ENCODE measurements at places on chromosomes 12 and 14. TPM values are rescaled to one million over a fixed set of nuclear protein-coding genes. Genes with fewer than 3 reads are reported as not detected.

DNA sequence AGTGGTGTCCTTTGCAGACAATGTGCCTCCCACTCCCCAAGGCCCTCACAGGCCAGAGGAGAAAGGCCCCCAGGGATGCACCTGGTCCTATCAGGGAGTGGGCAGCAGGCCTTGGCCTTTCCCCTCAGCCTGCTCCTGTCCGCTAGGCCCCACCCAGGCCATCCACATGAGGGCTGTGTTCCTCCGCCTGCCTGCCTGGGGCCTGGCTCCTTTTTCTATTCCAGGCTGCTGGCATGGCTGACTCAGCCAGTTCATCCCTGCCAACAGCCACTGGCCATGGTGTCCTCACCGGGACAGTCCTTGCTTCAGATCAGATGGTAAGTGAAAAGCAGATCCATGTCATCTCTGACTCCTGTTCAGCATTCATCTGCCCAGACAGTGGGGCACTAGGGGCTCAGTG lies 13.4 kb downstream of the ISM2 start:
- H3K4me1 ChIP-seq: no peaks in the 10 kb centered on the region
- H3K27me3 ChIP-seq: no peaks in the 10 kb centered on the region
- DNase-seq: no peak
- no peak overlapping the region for H3K4me3 ChIP-seq
- no peak overlapping the region for H3K27ac ChIP-seq

DNA sequence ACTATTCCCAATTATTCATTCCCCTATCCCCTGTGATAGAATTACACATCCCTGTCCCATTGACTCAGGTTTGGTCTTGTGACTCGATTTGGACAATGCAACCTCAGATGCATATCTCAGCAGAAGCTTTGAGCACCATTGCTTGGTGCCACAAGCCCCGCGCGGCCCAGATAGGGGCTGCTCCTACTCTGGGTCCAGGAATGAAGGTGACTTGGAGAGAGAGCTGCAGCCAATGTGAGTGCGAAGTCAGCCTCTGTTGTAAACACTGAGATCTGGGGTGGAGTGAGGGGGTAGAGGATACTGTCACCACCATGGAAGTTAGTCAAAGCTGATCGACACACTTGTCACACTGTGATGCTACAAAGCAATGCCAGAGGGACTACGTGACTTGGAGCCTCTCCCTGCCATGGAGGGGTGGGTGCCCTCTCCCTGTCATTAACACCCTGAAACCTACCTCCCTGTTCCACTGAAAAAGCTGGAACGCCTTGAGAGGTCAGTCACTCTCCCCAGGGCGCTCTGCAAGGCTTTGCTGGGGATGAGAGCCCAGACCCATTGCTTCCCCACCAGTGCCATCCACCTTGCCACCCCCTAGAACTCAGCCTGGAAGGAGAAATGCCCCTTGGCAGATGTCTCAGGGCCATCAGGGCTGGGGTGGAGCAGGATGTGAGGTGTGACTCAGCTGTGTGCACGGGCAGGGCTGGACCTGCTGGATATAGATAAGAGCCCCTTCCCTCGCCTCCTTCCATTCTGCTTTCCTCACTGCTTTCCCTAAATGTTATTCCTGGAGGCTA lies 6.6 kb upstream of the PLEK2 start:
- H3K27me3 ChIP-seq: no peaks in the 10 kb centered on the region
- no peaks in the 10 kb centered on the region for H3K36me3 ChIP-seq
- no peak overlapping the region for H3K4me3 ChIP-seq
- no peak for DNase-seq
- no peaks in the 10 kb centered on the region for H3K4me1 ChIP-seq
- no peak overlapping the region for H3K27ac ChIP-seq

DNA sequence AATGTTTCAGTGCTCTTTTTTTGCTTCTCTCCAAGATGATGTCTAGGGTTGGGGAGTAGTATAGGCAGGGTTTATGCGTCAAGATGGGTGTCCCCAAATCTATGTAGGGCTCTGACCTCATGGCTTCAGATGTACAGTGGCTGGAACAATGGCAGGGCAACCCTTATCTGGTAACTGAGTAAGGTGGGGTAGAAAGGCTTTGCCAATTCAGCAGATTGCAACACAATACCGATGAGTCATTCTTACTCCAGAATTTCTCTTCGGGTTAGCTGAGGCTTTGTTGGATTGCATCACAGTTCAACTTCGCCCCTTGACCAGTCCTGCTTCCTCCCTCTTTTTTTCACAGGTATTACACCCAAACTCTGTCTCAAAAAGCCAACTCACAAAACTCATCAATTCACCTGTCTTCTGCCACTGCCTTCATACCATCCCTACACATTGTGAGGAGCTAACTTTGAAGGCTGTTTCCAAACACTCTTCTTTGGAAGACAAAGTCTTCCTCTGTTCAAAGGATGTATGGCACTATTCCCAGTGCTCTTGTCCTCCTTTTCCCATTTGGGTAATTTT lies 190.2 kb upstream of the CNOT2 start:
- no peaks in the 10 kb centered on the region for H3K27me3 ChIP-seq
- DNase-seq: peak; percentile 14
- H3K4me3 ChIP-seq: no peak overlapping the region
- no peak overlapping the region for H3K27ac ChIP-seq
- no peaks in the 10 kb centered on the region for H3K36me3 ChIP-seq
- peaks cover 3% of the 10 kb centered on the region for H3K4me1 ChIP-seq

DNA sequence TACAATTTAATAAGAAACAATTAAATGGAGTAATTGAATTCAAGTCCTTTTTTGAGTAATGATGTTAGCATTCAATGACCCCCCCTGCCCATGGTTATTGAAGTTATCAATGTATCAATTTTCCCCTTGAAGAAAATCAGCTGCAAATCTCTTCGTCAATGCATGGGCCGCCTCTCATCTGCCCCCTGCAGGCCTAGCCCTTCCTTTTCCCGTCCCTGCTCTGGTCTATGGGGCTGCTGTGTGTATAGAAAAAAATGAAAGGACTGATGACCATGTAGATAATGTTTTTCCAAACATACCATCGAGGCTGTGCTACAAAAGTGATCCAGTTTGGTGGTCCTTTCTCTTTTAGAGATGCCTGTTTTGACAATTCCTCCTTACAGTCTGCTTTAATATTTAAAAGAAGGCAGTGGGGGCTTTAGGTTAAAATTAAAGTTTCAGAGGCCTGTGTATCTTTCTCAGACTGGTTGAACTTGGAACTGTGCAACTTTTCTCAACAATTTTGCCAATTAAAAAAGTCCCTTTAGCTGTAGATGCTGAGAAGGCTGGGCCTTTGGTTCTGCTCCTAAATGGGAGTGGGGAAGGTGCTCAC lies 98.4 kb downstream of the APAF1 start:
- H3K27me3 ChIP-seq: no peaks in the 10 kb centered on the region
- H3K36me3 ChIP-seq: no peaks in the 10 kb centered on the region
- no peak overlapping the region for H3K4me3 ChIP-seq
- no peak overlapping the region for H3K27ac ChIP-seq
- no peak for DNase-seq

The CLECL1 gene
- not detected for total RNA-seq

The KCTD10 gene
- total RNA-seq: 109 TPM

DNA sequence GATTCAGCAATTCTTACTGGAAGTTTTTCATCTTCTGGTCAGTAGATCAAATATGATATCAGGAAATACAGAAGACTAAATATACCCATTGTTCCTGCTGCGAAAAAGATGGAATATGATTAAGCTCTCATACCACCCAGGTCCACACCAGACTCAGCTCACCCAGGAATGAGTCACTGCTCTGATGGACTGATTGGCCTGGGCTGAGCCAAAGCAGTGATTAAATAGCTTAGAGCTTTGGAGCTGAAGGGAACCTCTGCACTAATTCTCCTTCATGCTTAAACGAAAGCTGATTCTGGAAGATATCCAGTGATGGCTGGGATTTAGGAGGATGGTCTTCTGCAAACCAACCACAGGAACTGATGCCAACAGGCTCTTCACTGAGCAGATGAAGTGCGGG lies 62.0 kb upstream of the SYT1 start:
- H3K36me3 ChIP-seq: no peaks in the 10 kb centered on the region
- H3K27me3 ChIP-seq: no peaks in the 10 kb centered on the region
- no peak overlapping the region for H3K4me3 ChIP-seq
- no peaks in the 10 kb centered on the region for H3K4me1 ChIP-seq
- H3K27ac ChIP-seq: no peak overlapping the region

The OR6C2 gene
- not detected for total RNA-seq

GRCh38 chr12:25124493-25124892 lies 70.5 kb downstream of the DNAI7 start:
- no peaks in the 10 kb centered on the region for H3K4me1 ChIP-seq
- H3K36me3 ChIP-seq: no peaks in the 10 kb centered on the region
- H3K4me3 ChIP-seq: no peak overlapping the region
- no peaks in the 10 kb centered on the region for H3K27me3 ChIP-seq

GRCh38 chr14:94239406-94239805 lies 53.7 kb downstream of the SERPINA10 start:
- H3K36me3 ChIP-seq: no peaks in the 10 kb centered on the region
- no peak overlapping the region for H3K4me3 ChIP-seq
- H3K27me3 ChIP-seq: no peaks in the 10 kb centered on the region
- no peak overlapping the region for H3K27ac ChIP-seq

DNA sequence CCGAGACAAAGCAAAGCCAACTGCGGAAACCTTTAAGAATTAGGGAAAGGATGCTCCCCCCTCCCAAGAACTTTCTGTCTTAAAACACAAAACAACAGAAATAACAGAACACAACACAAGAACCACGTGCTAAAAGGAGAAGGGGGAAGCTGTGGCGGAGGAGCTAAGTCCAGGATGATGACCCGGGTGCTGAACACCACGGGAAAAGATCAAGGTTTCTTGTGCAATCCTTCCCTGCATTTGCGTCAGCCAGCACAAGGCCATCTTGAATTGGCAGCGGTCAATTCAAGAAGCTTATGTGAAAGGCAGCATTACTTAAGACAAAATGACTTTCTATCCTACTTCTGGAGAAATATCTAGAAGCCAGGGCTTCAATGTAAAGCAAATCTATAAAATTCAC lies 11.0 kb upstream of the CREBL2 start:
- H3K4me3 ChIP-seq: no peak overlapping the region
- H3K36me3 ChIP-seq: no peaks in the 10 kb centered on the region
- H3K27me3 ChIP-seq: no peaks in the 10 kb centered on the region
- no peaks in the 10 kb centered on the region for H3K4me1 ChIP-seq
- DNase-seq: no peak
